ENCODE measurements at places on chromosomes 12 and 14. TPM values are rescaled to one million over a fixed set of nuclear protein-coding genes. Genes with fewer than 3 reads are reported as not detected.

- DNase-seq = no peak
Observed at GRCh38 chr14:39912192-39913100, 480.2 kb upstream of the FBXO33 start.

DNA sequence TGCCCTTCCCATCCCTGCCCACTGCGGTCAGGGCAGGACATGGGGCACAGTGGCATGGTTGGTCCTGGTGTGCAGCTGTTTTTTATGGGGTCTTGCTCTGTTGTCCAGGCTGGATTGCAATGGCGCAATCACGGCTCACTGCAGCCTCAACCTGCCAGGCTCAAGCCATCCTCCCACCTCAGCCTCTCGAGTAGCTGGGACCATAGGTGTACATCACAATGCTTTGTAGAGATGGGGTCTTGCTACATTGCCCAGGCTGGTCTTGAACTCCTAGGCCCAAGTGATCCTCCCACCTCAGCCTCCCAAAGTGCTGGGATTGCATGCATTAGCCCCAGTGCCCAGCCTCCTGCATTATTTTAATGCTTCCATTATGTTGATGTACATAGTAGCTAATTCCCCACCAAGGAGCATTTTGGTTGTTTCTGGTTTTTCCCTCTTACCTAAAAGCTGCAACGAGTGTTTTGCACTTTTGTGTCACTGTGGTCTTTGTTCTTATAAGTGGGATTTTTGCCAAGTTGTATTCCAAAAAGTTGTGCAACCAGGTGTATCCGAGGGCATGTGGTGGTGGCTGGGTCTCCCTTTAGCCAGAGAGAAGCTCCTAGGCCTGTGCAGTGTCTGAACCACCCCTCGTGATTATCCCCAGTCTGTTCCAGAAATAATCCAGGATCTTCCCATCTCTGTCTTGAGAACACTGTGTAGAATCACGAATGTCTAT, 10.3 kb downstream of the TCHP start:
- no peak for DNase-seq

GRCh38 chr12:2779281-2779680, 15.5 kb upstream of the FKBP4 start:
- no peak for DNase-seq

DNA sequence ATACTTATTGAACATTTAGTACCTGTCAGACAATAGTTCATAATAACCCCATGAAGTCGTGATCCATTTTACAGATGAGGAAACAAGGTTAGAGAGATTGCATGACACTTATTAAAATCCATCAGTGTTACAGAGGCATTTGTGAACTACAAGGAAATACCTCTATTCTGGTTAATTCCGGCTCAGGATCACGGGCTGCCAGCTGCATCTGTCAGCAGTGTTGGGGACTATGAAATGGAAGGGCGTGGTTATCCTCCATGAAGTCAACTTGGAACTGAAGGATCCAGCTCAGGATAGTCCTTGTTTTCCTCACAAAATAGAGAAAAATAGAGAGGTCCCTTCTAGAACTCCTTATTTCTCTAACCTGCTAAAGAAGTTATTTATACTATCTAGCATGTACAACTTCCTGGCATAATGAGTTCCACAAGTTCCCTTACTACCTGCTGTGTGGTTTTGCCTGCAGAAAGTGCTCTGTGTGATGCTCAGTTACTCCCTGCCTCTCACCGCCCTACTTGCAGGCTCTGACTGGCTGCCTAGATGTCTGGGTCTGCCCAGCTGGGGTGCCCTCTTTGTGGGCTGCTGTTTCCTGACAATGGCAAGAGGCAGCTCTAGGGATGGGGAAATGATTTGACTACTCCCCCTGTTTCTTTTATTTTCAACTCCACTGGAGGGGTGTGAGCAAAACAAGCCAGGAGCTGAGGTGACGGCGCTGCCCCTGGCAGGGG, 36.8 kb downstream of the PLXNC1 start:
- DNase-seq = no peak

DNA sequence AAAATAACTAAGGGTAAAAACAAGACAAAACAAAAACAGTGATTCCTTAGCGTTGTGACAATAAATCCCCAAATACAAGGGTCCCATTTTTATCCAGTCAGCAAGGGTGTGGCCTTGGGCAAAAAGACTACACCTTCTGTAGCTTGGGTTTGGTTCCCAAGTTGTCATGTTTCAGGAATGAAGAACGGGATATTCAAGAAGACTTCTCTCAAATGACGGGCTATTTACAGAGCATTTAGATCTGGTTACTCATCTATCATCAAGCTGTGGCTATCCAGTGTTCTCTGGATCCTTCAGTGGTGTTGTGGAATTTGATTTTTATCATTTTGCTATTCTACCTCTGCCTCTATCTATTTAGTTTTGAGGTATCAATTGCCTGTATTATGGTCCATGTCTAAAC, 219.7 kb downstream of the SLC25A21 start:
- DNase-seq = no peak

DNA sequence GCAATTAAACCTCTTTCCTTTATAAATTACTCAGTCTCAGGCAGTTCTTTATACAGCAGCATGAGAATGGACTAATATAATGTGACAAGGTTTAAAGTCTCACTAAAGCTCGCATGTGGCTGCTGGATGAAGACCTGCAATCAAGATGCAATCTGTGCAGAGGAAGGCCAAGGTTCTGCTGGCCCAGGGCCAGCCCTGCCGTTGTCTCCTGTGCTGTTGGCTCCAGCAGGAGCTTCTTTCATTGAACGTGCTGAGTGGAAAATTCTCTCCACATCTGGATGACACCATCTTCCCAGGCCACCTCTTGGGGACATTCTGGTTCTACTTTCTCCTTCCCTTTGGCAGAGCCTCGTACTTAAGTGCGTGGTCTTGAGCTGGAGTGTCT, 742.2 kb downstream of the VRK1 start:
- no peak for DNase-seq

DNA sequence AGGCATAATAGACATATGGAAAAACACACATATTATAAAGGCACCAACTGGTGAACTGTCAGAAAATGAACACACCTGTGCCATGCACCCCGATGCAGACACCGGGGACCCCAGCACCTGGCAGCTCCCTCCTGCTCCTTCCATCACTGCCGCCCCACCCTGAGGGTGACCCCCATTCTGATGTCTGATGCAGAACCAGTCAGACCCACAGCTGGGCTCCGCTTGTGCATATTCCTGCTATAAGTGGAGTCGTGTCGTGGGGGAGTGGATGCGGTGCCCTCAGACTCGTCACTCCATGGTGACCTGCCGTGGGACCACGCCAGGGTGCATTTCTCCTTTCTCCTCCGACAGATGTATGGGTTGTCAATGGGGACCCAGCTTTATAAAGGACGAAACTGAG, 45.7 kb upstream of the MEG3 start:
- DNase-seq = no peak

Gene OR10AD1
- total RNA-seq = not detected

Gene COCH
- 7.9 TPM for total RNA-seq

All from skin of body (tissue), 3 donors.